ENCODE measurements at places on chromosomes 12 and 14.

DNA sequence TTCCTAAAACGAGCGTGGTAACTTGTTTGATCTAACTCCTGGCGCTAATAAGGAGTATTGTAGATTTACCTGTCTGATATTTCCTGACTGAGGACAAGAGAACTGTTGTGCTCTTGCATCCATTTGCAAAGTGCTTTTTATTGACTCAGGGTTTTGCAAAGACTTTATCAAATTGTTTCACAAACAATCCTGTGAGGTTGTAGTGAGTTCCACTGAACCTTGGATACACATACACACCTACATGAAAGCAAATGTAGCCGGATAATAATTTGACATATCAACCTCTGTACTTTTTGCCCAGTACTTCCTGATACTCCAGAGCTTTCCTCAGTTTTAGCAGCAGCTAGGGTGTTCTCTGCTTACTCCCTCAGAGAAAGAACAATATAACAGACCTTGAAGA is 6.7 kb upstream of the PTGER2 start:
- no peak for DNase-seq

GRCh38 chr12:109191621-109192250 is 75.3 kb downstream of the ACACB start:
- DNase-seq: no peak

GRCh38 chr12:42794806-42795205 is 205.3 kb upstream of the PRICKLE1 start:
- no peak for DNase-seq

- no peak for DNase-seq
These were observed 1691.7 kb upstream of the FLRT2 start for GRCh38 chr14:83838226-83838625.

- DNase-seq: no peak
These were observed 559 bp downstream of the SYNJ2BP start for GRCh38 chr14:70416338-70416724.

DNA sequence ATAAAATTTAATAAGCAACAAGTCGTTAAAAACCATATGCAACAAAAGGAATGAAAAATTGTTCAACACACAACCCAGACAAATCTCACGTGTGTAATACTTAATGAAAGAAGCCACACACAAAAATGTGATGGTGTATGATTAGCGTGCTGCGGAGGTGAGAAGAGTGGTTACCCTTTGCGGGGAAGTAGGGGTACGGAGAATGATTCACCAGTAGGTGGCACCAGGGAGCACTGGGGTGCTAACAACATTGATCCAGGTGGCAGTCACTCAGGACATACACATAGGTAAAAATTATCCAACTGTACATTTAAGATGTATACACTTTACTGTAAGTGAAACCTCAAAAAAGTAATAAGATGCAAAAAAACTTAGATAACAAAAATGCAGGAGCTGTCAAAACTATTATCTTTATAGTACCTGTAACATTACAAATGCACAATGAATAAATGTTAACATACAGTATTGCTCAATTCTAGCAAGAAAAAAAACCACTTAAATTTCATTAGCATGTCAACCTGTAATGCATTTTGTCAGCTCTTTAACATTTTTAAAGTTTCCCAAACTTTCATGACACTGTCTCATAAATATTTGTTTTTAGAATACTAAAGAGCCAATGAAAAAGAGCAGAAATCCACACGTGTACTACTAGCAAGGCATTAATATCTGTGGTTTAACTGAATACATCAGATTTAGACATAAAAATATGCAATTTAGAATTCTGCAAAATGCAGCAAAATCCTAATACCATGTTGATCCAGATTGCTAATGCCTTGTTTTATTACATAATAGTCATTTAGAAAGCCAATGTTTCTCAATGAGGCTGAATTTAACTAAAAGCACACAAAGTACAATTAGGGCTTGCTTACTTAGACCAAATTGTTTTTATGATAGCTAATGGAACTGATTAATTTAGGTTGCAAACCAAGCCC is 46.7 kb downstream of the TMCC3 start:
- peak; percentile 29 for DNase-seq

- DNase-seq: no peak
These were observed 1.1 kb downstream of the ARHGAP5 start for GRCh38 chr14:32078023-32078857.

GRCh38 chr12:80178846-80179245 is 79.5 kb downstream of the OTOGL start:
- DNase-seq: no peak

DNA sequence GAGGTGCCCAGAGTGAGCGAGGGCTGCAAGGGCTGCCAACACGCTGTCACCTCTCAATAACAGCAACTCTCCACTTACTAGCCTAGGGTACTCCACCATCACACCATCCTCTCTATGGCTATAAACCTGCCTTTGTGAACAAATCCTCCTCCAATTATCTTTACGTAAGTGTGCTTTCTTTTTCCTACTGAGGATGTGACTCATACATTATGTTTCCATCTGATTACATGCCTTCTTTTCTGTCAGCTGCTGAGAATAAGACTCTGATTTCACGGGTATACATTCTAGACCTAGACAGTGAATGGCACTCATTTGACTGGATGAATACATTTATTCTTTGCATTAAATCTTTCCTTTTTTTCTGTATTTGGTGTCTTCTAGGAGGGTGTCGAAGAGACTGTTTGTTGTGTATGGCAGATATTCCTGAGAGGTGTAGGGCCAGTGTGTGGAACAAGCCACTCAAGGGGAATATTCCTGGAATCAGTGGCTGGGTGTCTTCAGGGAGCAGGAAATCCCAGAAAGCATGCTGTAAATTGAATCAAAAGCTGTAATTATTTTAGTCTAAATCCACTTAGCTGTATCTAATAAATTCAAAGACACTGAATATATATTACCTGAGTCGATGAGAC is 327.3 kb upstream of the TMTC1 start:
- DNase-seq: no peak

DNA sequence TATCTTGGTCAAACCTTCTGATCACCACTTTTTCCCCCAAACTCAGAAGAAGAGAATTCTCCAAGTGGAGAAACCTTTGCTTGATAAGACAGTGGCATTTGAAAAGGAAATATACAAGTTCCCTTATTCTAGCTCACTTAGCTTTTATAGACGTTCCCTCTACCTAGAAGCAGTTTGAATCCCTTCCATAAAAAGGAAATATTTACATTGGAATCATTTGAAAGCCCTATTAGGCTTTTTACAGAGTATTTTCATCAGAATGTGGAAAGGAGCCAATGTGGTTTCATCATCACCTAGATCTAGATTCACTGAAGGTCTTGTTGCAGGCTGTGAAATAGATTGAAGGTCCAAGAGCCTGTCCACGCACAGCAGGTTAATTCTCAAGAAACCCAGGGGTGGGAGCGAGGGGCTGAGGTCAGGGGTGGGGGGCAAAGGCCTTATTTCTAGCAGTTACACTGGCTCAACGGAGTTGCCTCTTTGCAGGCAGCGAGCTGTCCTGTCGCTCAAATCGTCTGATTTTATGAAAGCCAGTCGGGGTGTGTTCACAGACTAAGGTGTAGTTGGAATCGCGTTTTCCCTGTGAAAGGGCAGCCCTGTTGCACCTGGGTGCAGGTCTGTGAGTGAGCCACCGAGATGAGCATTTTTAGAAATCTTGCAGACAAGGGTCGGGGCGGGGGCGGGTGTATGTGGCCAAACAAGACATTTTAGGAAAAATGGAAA is 45.6 kb downstream of the AACS start:
- DNase-seq: no peak

GRCh38 chr12:111826316-111826715 is 15.7 kb upstream of the MAPKAPK5 start:
- no peak for DNase-seq

GRCh38 chr12:120538281-120539156 is 4.4 kb downstream of the RNF10 start:
- DNase-seq: no peak

DNA sequence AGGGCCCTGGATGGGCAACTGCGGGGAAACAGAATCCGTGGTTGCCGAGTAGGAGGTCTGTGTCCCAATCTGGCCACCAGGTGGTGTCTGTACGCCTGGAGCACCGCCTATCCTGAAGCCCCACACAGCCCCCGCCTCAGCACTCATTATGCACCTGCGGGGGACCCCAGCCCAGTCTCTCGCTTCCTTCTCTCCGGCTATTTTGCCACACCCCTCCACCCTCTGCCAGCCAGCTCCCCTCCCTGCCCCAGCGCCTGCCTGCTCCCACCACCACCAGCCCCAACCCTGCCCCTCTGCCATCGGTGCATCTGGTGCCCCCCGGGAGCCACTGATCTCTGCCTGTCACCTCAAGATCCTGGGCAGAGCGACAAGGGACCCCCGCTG is 2.2 kb upstream of the NXPH4 start:
- DNase-seq: no peak
